Body of pancreas (tissue), 4 donors: ENCODE measurements at places on chromosomes 12 and 14.

DNA sequence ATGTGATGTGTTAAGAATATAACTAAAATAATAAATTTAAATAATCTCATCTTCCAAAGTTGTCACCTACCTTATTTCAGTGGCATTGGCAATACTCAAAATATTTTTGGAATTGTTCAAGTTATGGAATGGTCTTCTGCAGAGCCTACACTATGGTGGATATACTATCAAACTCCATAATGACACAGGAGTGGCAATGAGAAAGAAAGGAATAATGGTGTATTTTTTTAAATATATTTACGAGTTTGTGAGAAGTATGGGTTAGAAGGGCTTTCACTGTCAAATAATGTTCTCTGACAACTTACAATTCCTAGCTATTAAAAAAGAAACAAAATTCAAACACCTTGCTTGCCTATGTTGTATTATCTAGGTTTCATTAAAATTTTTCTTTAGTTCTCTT lies 38.1 kb downstream of the HEATR5A start:
- no peak for DNase-seq
- no peak overlapping the region for H3K4me3 ChIP-seq
- H3K4me1 ChIP-seq, result peaks cover 3% of the 10 kb centered on the region
- no peak overlapping the region for H3K27ac ChIP-seq

GRCh38 chr12:18706798-18707197 lies 31.0 kb downstream of the PLCZ1 start:
- no peaks in the 10 kb centered on the region for H3K36me3 ChIP-seq
- H3K4me1 ChIP-seq, result no peaks in the 10 kb centered on the region
- H3K4me3 ChIP-seq, result no peak overlapping the region
- DNase-seq, result no peak
- no peak overlapping the region for H3K27ac ChIP-seq

DNA sequence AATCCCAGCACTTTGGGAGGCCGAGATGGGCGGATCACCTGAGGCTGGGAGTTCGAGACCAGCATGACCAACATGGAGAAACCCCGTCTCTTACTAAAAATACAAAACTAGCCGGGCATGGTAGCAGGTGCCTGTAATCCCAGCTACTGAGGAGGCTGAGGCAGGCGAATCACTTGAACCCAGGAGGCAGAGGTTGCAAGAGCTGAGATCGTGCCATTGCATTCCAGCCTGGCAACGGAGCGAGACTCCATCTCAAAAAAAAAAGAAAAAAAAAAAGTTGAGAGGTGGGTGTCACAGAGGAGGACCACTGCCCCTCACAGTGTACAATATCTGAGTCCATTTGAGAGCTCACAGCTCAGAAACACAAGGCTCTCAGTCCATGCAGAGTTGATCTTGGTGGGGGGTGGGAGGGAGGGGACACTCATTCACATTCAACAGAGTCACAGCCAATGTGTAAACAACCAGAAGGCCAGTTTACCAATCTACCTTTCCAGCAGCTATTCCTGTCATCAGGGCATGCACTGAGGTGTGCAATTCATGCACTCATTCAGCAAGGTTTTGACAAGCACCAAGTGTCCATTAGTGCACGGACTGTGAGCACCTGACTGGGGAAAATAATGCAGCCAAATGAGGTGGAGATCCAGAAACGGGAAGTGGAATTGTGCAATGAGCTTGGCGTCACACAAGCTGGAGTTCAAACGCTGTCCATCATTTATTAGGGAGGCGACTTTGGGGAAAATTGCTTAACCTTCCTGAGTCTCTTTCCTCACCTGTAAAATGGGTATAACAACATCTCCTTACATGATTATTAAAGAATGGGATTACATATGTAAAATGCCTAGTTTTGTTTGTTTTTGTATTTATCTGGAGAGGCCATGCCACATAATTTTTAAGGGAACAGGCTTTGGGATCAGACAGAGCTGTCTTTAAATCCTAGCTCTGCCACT lies 4.4 kb upstream of the EIF5 start:
- H3K4me1 ChIP-seq, result peaks cover 13% of the 10 kb centered on the region
- H3K36me3 ChIP-seq, result no peaks in the 10 kb centered on the region
- peak overlapping the region; percentile 17 for H3K27ac ChIP-seq
- H3K4me3 ChIP-seq, result no peak overlapping the region
- DNase-seq, result peak; percentile 67
- no peaks in the 10 kb centered on the region for H3K27me3 ChIP-seq

DNA sequence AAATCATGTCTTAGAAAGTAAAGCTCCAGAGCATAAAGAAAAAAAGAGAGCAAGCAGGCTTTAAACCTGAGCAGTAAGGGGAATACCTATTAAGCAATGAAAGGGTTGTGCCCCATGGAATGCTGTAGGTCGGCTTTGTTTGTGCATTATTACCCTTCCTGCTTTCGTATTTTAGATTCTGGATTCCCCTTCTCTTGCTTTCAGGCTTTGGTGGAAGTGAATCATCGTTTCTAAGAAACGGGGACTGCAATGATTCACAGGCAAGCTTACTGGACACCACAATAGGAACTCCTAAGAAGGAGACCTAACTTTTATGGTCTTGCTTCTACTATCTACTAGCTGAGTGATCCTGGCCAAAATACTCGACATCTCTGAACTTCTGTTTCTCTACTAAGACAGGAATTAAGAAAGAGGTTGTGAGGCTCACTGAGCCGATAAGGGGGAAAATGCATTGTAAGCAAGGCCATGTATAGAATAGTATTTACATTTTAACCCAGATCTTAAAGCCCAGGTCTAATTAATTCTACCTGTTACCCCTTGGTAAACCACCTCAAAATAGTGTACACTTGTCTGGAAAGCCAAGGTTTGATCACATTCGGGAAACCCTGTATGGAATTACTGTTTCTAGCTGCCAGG lies 1.2 kb upstream of the BMAL2 start:
- no peak overlapping the region for H3K27ac ChIP-seq
- no peak overlapping the region for H3K4me3 ChIP-seq
- no peaks in the 10 kb centered on the region for H3K36me3 ChIP-seq
- peaks cover 35% of the 10 kb centered on the region for H3K4me1 ChIP-seq
- H3K27me3 ChIP-seq, result no peaks in the 10 kb centered on the region

GRCh38 chr14:105760691-105761344 lies 234.4 kb downstream of the TMEM121 start:
- no peaks in the 10 kb centered on the region for H3K27me3 ChIP-seq
- H3K36me3 ChIP-seq, result no peaks in the 10 kb centered on the region
- no peaks in the 10 kb centered on the region for H3K4me1 ChIP-seq
- DNase-seq, result no peak

- H3K27ac ChIP-seq, result no peak overlapping the region
- no peaks in the 10 kb centered on the region for H3K36me3 ChIP-seq
- no peak for DNase-seq
- no peaks in the 10 kb centered on the region for H3K27me3 ChIP-seq
- peaks cover 15% of the 10 kb centered on the region for H3K4me1 ChIP-seq
Observed at GRCh38 chr12:54128416-54128815, 60.4 kb downstream of the SMUG1 start.

- DNase-seq, result no peak
- no peaks in the 10 kb centered on the region for H3K27me3 ChIP-seq
- H3K27ac ChIP-seq, result no peak overlapping the region
- no peaks in the 10 kb centered on the region for H3K4me1 ChIP-seq
Observed at GRCh38 chr12:71731439-71732356, 23.0 kb upstream of the RAB21 start.

- H3K27ac ChIP-seq, result no peak overlapping the region
- no peaks in the 10 kb centered on the region for H3K36me3 ChIP-seq
- H3K4me1 ChIP-seq, result no peaks in the 10 kb centered on the region
- H3K27me3 ChIP-seq, result no peaks in the 10 kb centered on the region
- no peak for DNase-seq
- no peak overlapping the region for H3K4me3 ChIP-seq
Observed at GRCh38 chr12:24679126-24679525, 269.8 kb downstream of the BCAT1 start.

DNA sequence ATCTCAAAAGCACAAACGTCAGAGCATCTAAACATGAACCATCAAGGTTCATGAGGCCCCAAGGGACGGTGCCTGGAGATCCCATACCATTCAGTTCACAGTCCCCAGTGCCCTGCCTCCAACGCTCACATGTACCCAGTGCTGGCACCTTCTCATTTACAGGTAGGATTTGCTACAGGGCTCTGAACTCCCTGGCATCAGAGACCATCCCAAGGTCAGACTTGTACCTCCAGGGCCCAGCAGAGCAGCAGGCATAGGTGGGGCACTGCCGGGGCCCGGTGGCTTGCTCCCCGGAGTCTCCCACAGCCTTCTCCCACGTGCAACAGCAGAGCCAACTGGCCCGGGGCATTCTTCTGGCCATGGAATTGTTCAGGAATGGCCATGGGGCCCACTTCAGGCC lies 114.8 kb downstream of the BCL11B start:
- no peaks in the 10 kb centered on the region for H3K36me3 ChIP-seq
- no peaks in the 10 kb centered on the region for H3K27me3 ChIP-seq
- peaks cover 22% of the 10 kb centered on the region for H3K4me1 ChIP-seq
- no peak for DNase-seq
- no peak overlapping the region for H3K27ac ChIP-seq
- H3K4me3 ChIP-seq, result no peak overlapping the region

GRCh38 chr12:50542448-50542847 lies 37.7 kb downstream of the DIP2B start:
- no peaks in the 10 kb centered on the region for H3K36me3 ChIP-seq
- DNase-seq, result no peak
- no peaks in the 10 kb centered on the region for H3K27me3 ChIP-seq
- no peak overlapping the region for H3K4me3 ChIP-seq

DNA sequence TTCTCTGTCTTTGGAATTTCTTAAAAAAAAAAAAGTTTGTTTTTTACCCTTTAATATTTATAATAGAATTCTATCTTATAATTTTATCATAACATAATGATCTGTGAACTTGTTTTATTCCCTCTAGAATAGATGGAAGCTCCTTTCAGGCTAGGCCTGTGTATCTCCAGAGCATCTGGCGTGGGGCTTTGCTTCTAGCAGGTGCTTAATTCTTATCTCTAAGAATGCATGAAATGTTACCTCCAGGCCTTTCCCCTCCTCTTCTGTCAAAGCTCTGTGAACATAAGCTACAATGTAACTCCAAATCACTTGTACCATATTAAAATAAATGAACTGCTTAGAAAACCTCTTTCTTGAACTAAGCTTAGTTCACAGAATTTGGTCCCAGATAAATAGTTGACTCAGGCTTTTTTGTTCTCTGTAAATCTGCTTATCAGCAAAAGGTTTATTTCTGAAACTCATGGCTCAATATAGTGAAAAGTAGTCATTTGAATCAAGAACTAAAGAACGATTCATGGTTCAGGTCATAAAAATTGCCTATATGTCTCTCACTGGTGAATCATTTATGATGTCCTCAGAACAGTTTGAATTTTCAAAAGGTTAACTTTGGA lies 407.1 kb downstream of the TRHDE start:
- no peak for DNase-seq
- H3K27me3 ChIP-seq, result no peaks in the 10 kb centered on the region
- peaks cover 11% of the 10 kb centered on the region for H3K4me1 ChIP-seq
- no peak overlapping the region for H3K4me3 ChIP-seq
- H3K27ac ChIP-seq, result no peak overlapping the region

- H3K36me3 ChIP-seq, result no peaks in the 10 kb centered on the region
- no peak overlapping the region for H3K4me3 ChIP-seq
- H3K27ac ChIP-seq, result no peak overlapping the region
- H3K4me1 ChIP-seq, result peaks cover 25% of the 10 kb centered on the region
Observed at GRCh38 chr12:113190761-113191160, 5.2 kb downstream of the RITA1 start.

- no peaks in the 10 kb centered on the region for H3K27me3 ChIP-seq
- H3K4me1 ChIP-seq, result peaks cover 10% of the 10 kb centered on the region
- DNase-seq, result no peak
- no peak overlapping the region for H3K4me3 ChIP-seq
Observed at GRCh38 chr12:6891646-6892001, 13.0 kb upstream of the LRRC23 start.

DNA sequence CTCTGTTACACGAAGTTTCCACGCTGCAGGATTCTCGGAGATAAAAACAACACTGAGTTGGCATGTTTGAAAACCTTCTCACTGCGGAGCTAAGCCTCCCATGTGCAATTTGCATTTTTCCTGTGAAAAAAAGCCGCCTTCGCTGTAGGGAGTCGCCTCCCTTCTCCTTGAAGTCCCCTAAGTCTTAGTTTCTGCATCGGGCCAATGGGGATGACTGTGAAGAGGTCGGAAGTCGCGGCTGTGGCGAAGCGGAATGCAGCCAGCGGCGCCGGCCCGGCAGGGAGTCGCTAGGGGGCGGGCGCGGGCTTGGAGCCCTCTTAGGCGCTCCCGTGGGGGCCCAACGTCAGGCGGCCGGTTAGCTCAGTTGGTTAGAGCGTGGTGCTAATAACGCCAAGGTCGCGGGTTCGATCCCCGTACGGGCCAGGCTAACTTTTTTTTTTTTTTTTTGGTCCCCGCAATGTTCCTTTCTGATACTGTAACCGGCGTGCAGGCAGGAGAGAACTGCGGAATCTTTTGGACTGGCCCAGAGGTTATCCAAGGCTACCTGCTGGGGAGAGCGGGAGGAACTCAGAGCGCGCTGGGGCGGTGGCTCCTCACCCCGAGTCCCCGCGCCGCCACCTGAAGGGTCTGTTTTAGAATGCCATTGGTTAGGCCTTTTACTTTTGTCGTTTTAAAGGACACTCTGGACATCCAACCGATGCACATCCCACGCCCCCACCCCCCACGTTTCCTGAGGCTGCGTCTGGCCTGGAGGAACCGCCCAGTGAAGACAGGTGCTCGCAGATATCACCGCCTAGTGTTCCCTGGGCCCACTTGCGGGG lies 2.6 kb upstream of the ZNF839 start:
- no peaks in the 10 kb centered on the region for H3K27me3 ChIP-seq
- H3K4me3 ChIP-seq, result peak overlapping the region; percentile 34
- H3K4me1 ChIP-seq, result peaks cover 52% of the 10 kb centered on the region
- H3K36me3 ChIP-seq, result no peaks in the 10 kb centered on the region

- H3K4me1 ChIP-seq, result no peaks in the 10 kb centered on the region
- no peak for DNase-seq
- no peaks in the 10 kb centered on the region for H3K36me3 ChIP-seq
- no peak overlapping the region for H3K27ac ChIP-seq
- H3K4me3 ChIP-seq, result no peak overlapping the region
Observed at GRCh38 chr12:3251691-3252090, 174.5 kb downstream of the TSPAN9 start.

DNA sequence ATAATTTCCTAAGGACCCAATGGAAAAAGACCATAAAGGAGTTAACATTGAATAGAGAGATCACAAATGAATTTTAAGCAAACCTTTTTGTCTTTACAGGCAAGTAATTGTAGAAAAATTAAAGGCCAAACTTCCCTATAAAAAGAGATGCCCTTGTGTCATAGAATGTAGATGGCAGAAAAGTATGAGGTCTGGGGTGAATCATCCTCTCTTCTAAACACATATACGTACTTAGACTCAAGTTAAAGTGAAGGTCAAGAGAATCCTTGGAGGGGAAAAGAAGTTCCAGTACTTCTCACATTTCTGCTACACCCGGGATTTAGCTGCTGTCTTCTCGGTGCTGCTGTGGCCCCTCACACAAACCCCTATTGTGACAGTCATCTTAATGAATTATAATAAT lies 116.2 kb upstream of the ARID2 start:
- DNase-seq, result no peak
- no peaks in the 10 kb centered on the region for H3K4me1 ChIP-seq
- no peak overlapping the region for H3K27ac ChIP-seq

- no peak overlapping the region for H3K27ac ChIP-seq
- no peaks in the 10 kb centered on the region for H3K27me3 ChIP-seq
- peaks cover 22% of the 10 kb centered on the region for H3K4me1 ChIP-seq
- no peak overlapping the region for H3K4me3 ChIP-seq
- H3K36me3 ChIP-seq, result no peaks in the 10 kb centered on the region
Observed at GRCh38 chr14:37051153-37051552, 121.3 kb downstream of the SLC25A21 start.
